ENCODE measurements at places on chromosomes 5 and 9.

DNA sequence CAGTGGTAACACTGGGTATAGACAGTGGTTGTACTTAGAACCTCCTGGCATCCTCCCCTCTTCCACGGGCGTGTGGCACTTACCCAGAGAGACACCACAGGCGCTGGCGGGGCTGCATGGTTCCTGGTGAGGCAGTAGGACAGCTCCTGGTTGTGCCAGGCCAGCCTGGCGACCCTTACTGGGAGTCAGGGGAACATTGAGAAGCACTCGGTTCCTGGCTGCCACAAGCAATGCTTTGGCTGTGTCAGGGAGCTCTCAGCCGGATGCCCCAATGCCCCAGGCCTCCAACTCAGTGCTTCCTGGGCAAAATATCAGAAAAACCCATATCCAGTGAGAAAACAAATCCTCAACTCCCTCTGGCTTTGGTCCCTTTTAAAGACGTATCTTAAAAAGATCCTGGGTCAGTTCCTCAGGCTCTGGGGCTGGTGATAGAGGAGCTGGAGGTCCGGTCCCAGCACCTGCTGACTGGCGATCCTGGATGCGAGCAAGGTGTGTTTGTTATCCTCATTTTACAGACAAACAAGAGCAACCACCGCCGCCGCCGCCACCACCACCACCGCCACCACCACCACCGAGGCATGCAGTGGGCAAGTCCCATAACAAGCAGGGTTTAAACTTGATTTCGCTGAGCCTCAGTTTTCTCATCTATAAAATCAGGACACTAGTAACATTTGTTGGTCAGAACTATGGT is 4.2 kb downstream of the NKX2-5 start:
- no peak for DNase-seq

DNA sequence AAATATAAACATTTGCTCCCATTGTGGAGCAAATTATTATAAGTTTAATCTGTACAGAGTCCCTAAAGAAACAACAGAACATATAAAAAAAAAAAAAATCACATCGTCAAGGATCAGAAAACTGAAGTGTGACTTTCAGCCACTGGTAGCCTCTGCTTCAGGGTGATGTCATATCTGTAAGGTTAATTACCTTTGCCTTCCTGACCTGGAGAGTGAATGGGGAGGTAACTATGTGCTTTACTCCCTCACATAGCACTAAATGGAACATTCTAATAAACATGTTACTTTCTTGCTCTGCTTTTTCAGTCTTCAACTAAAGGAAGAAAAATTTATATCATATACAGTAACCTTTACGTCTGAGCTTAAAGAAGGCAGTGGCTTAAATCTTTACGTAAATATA is 70.3 kb upstream of the TRPM3 start:
- DNase-seq: no peak

- DNase-seq: no peak
These were observed 51.5 kb upstream of the ARL15 start for GRCh38 chr5:54361691-54362411.

- no peak for DNase-seq
These were observed 79.7 kb upstream of the FCN2 start for GRCh38 chr9:134800791-134801339.

DNA sequence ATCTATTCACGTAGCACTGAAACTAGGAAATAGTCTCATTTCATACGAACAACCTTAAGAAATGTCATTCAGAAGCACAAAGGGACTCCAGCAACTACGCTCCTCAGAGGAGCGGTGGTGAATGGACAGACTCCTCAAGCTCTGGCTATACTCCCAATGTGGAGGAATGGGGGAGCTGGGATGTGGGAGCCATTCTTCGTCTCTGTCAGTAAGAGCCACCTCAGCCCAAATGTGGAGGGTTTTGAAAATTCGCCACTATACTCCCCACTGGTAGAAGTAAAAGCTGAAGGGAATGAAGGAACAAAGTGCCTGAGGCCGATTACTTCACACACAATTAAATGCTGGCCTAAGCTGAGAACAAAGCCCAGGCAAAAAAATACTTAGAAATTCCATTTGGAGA is 96.3 kb downstream of the ADAMTS12 start:
- no peak for DNase-seq

DNA sequence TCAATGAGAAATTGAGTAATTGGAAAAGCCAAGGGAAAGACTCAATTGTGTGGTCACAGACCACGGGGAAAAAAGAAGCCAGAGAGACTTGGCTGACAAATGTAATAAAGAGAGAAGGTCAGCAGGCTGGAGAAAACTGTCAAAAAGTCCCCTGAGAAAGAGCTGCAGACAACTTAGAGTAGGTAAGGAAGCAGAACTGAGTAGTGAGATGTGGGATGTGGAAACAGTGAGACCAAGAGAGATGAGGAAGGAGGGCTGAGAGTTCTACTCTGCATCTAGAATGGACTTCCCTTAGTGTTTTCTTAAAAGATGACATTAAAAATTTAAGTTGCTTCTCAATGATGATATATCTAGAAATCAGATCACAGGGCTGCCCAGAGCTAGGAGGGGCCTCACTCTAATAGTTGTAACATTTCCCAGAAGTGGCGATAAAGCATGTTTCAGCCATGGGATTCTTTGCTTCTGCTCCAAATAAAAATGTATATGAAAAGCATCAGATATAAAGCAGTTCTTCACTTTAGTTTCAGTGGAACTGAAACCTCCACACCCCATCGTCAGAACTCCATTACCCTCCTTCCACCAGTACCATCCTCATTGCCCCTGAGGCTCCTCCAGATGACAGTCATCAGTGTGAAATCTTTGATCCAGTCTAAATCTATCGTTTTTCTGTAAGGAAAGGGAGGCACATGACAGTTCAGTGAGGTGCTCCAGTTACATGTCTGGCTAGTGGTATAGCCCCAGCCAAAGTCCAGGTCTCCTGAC is 80.6 kb downstream of the SPEF2 start:
- DNase-seq: no peak

DNA sequence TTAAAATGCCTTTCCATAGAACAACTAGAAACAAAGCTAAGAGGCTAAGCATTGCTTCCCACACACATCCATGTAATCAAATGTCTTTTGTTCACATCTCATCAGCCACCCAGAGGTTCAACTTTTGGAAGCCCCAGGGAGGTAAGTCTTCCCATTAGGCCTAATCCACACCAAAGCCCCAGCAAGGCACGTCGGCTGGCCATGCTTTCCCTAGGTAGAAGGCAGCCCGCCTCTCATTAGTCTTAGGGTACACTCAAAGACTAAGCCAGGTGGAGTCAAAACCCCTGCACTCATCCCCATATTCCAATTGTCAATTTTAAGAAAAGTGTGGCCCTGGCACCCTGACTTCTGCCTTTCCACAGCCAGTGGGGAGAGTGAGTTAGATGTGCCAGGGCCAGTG is 87.9 kb downstream of the ATPSCKMT start:
- DNase-seq: no peak

- no peak for DNase-seq
These were observed 1.9 kb upstream of the HINT2 start for GRCh38 chr9:35816708-35817107.

DNA sequence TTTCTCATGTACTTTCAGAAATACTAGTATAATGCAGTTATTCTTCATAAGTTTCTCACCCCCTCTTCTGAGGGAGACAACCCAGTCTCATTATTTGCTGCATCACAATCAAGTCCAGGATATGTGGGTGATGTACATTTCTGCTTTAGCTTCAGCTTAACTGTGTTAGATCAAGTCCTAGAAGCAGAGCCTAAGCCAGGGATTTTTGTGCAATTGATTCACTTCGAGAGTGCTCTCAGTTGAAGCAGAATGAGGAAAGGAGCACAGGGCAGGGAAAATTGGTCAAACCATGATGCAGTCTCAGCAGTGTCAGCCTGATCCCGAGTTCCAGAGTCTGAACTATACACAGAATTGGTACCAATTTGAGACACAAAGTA is 15.1 kb downstream of the HNRNPK start:
- DNase-seq: no peak

GRCh38 chr9:34589636-34590380 is at the start of gene CNTFR:
Gene CNTFR (minus strand): TSS chr9:34589724. CDS start chr9:34568981, 20,743 bp downstream.
- no peak for DNase-seq

- no peak for DNase-seq
These were observed 240.9 kb downstream of the TRIM36 start for GRCh38 chr5:114928644-114929462.

GRCh38 chr9:16744394-16744793 is 126.1 kb downstream of the BNC2 start:
- DNase-seq: no peak

GRCh38 chr9:131149688-131150053 is 24.3 kb downstream of the NUP214 start:
- no peak for DNase-seq

- DNase-seq: no peak
These were observed 66.1 kb downstream of the FBXL17 start for GRCh38 chr5:108315829-108316228.

- no peak for DNase-seq
These were observed 910 bp downstream of the ENG start for GRCh38 chr9:127853312-127854183.

GRCh38 chr9:29100762-29101161 is 1527.5 kb upstream of the C9orf72 start:
- DNase-seq: no peak

DNA sequence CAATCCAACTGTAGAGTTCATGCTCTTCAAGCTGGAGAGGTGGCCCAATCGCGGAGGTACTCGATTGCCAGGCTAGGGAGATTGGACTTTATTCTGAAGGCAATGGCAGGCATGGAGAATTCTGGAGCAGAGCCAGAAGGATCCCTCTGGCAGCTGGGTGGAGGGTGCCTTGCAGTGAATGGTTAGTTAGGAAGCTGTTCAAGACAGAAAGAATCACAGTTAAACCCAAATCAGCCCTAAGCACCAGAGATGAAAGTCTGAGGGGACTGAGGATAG is 182.4 kb downstream of the RGS3 start:
- DNase-seq: no peak

DNA sequence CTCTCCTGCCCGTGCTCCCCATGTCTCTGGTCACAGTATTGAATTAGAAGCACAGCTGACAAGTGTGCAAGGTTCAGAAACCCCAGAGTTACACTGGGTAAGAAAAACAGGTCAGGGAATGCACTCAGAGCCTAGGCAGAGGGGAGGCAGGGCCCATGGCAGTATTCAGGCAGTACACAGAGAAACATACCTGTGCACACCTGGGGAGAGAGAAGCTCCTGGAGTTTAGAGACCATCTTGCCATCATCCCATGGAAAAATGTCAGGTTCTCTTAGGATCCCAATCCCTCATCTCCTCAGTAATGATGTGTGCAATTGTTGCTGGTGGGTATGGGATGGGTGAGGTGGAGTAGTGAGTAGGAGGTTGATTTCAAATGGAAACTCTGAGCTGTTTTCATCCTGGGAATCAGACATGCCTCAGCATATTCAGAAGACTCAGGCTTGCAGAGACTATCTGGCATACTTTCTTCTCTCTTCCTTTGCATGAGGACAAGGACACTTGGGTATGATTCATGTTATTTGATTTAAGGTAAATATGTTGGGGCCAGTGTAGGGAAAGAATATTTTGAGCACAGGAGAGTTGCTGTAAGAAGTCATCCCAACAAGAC is 228.5 kb downstream of the ESM1 start:
- no peak for DNase-seq

Data from stimulated activated CD4-positive, alpha-beta T cell treated with anti-CD3 and anti-CD28 coated beads, Interleukin-1b, Interleukin-23, amount 100 ng/mL, for 1 hour (primary cell).